ENCODE measurements at places on chromosomes 4 and X.

- peak; percentile 15 for DNase-seq
These were observed 110.7 kb downstream of the AASDH start for GRCh38 chr4:56276547-56276946.

DNA sequence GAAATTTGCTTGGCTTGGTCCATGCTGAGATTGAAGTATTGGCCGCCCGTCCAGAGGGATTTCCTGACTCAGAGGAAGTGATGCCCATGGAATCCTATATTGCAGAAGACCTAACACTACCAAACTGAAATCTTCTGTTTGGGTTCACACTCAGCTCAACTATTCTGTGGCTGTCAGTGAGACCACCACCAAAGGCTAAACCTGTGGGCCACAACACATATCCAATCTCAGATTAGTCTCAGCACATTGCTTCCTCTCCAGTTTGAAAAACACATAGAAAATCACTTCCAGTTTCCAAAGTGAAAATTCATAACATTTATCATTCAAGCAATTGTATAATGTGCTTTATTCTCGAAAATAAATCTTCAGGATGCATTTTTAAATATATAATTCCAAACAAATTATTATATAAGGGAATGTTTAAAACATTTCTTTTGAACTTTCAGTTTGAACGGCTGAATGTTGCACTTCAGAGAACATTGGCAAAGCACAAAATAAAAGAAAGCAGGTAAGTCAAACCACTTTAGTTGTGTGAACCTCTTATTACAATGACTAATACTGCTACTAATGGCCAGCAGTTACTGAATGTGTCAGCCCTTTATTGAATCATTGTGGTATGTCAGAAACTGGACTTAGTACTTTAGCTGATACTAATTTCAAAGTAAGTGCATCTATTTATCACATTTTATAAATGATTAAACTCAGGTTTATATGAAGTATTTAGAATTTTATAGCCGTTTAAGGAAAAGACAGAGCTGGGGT, 37.0 kb downstream of the GUCY1A1 start:
- DNase-seq: peak; percentile 15

DNA sequence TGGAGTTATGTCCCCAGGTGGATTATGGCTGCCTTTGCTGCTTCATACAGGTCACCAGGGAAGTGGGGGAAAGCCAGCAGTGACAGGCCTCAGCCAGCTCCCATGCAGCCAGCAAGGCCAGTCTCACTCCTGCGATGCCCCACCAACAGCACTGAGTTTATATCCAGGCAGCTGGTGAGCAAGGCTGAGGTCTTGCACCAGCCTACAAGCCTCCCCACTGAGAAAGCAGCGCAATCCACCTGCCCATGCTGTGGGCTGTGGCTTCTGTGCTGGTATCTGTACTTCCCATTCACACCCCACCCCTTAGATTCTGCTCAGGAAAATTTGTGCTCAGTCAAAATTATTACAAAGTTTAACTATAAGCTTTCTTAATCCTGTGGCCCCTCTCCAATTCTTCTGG, 153.5 kb downstream of the HHIP start:
- DNase-seq: no peak

- DNase-seq: peak; percentile 48
These were observed 246.9 kb upstream of the GPC4 start for GRCh38 chrX:133661962-133662839.

GRCh38 chr4:37922328-37922727, 31.4 kb downstream of the TBC1D1 start:
- peak; percentile 55 for DNase-seq

DNA sequence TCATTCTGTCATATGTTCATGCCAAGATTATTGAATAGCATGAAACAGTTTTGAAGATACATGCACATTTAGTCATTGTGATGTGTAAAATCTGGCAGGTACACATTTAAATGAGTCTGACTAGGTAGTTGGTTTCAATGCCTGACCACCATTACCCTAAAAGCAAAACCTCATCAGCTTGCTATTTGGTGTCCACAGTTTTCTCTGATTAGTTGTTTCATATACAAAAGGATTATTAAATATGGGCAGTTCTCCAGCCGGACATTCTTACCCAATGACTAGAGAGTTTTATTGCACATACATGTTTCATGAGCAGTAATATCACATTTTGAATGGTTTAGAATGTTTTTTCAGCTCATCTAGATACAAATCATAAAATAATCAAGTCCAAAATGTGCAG, 23.7 kb downstream of the DCHS2 start:
- peak; percentile 60 for DNase-seq

- DNase-seq: no peak
These were observed 23.8 kb downstream of the NWD2 start for GRCh38 chr4:37268319-37268718.

DNA sequence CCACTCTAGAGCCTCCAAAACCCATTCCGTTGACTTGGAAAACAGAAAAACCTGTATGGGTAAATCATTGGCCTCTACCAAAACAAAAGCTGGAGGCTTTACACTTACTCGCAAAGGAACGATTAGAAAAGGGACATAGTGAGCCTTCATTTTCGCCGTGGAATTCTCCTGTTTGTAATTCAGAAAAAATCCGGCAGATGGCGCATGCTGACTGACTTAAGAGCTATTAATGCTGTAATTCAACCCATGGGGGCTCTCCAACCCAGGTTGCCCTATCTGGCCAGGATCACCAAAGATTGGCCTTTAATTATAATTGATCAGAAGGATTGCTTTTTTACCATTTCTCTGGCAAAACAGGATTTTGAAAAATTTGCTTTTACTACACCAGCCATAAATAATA, 60.8 kb downstream of the ZNF732 start:
- DNase-seq: peak; percentile 1

- no peak for DNase-seq
These were observed 295.1 kb upstream of the TEX13A start for GRCh38 chrX:105515561-105515960.

- no peak for DNase-seq
These were observed 593.0 kb upstream of the TENM3 start for GRCh38 chr4:181650033-181650825.

DNA sequence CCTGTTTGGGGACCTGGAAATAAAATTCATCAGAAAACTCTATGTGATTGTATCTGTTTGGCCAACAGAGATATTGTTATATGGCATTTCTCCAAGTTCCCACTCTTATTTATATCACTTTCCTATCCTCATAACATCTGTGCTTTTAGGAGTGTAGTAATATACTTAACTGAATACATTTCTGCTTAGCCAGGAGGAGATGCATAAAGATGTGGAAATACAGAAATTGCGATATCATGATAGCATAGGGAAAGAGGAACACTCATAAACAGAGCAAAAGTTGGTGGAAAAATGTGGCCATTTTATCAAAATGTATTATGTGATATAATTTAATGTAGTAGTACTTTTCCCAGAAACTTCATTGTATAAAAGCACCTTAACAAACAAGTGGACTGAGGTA, 46.1 kb upstream of the TSPAN7 start:
- DNase-seq: no peak

DNA sequence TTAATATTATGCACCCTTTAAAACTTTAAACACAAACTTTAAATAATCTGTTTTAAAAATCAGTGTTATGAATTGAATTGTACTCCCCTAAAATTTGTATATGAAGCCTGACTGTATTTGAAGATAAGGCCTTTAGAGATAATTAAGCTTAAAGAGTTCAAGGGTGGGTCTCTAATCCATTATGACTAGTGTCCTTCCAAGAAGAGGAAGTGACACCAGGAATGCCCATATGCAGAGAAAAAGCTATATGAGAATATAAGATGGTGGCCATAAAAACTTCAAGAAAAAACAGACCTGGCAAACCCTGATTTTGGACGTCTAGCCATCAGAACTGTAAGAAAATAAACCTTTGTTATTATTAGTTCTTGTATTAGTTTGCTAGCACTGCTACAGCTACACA, 29.0 kb downstream of the UGT2A2 start:
- DNase-seq: no peak

GRCh38 chr4:149238097-149238496, 577.5 kb downstream of the IQCM start:
- DNase-seq: no peak

GRCh38 chr4:42150653-42151567, 1.5 kb downstream of the BEND4 start:
- no peak for DNase-seq

GRCh38 chr4:13701937-13702446, 74.5 kb upstream of the BOD1L1 start:
- peak; percentile 52 for DNase-seq

- DNase-seq: no peak
These were observed 27.7 kb downstream of the ABCG2 start for GRCh38 chr4:88130544-88131305.

GRCh38 chr4:91422011-91422410, 881.8 kb upstream of the GRID2 start:
- no peak for DNase-seq

GRCh38 chr4:112515198-112516065, 548 bp downstream of the NEUROG2 start:
- no peak for DNase-seq

- no peak for DNase-seq
These were observed 148.8 kb downstream of the NWD2 start for GRCh38 chr4:37393321-37393720.

GRCh38 chr4:166121897-166122296, 248.9 kb downstream of the TLL1 start:
- DNase-seq: no peak
